ENCODE measurements at places on chromosomes 11 and 22.

- H3K27ac ChIP-seq: no peak overlapping the region
- no peaks in the 10 kb centered on the region for H3K36me3 ChIP-seq
- H3K27me3 ChIP-seq: no peaks in the 10 kb centered on the region
- H3K4me1 ChIP-seq: no peaks in the 10 kb centered on the region
- no peak for DNase-seq
Observed at GRCh38 chr11:120709808-120710207, 198.3 kb downstream of the GRIK4 start.

DNA sequence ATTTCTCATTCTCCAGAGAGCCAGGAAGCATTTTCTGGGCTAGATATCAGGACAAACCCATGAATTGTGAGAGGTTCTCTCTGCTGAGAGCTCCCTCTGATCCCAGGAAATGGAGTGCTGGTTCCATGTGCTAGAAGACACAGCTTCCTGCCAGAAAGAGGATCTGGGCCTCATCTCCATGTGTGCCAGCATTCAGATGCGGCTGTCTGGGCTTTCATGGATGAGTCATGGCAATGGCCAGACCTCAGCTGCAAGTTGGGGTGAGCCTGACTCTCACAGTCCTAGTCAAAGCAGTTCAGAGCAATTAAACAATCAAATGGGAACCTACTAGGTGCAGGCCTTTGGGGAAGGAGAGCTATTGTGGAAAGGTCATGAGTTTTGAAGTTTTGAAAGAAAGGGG, 82.3 kb upstream of the EED start:
- no peaks in the 10 kb centered on the region for H3K27me3 ChIP-seq
- DNase-seq: no peak
- no peaks in the 10 kb centered on the region for H3K4me1 ChIP-seq
- H3K4me3 ChIP-seq: no peak overlapping the region
- H3K36me3 ChIP-seq: no peaks in the 10 kb centered on the region
- H3K27ac ChIP-seq: no peak overlapping the region

DNA sequence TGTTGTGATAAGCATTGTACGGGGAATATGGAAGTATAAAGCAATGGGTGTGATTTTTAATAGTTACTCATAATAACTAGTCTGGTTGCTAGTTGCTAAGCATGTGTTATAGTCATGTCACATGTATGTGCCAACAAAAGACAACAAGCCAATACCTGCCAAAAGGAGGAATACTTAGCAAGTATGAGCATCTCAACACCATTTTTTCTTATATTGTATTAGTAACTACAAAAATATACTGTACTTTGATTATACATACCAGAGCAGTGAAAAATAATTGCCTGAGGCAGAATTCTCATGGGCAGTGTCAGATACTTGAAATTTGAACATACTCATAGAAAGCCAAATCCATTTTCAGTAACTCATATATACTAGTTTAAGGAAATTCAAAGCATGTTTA, 62.4 kb upstream of the ALKBH3 start:
- H3K4me3 ChIP-seq: no peak overlapping the region
- DNase-seq: no peak
- H3K27ac ChIP-seq: no peak overlapping the region
- H3K36me3 ChIP-seq: peaks cover 3% of the 10 kb centered on the region

DNA sequence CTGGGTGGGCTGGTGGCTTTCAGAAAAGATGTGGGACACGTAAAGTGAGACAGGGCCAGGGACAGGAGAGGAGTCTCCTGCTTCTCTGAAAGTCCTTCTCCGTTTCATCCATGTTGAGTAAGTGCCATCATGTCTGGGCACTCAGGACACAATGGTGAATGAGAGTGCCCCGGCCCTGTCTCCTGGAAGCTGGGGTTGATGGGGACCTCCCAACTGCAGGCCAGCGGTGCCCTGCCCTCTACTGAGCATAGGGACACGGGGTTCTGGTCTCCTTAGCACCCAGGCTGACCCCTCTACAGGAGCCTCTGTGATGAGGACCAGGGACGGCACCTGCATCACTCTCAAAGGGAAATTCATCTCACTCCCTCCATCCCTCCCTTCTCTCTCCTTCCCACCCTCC, 772.3 kb downstream of the BRD1 start:
- H3K27ac ChIP-seq: no peak overlapping the region
- H3K27me3 ChIP-seq: peaks cover 2% of the 10 kb centered on the region
- no peak for DNase-seq
- no peaks in the 10 kb centered on the region for H3K4me1 ChIP-seq

- no peaks in the 10 kb centered on the region for H3K27me3 ChIP-seq
- DNase-seq: no peak
- no peaks in the 10 kb centered on the region for H3K36me3 ChIP-seq
Observed at GRCh38 chr11:120681434-120682331, 170.1 kb downstream of the GRIK4 start.

Data from T-cell (primary cell).